ENCODE measurements at places on chromosomes 16 and 17.

DNA sequence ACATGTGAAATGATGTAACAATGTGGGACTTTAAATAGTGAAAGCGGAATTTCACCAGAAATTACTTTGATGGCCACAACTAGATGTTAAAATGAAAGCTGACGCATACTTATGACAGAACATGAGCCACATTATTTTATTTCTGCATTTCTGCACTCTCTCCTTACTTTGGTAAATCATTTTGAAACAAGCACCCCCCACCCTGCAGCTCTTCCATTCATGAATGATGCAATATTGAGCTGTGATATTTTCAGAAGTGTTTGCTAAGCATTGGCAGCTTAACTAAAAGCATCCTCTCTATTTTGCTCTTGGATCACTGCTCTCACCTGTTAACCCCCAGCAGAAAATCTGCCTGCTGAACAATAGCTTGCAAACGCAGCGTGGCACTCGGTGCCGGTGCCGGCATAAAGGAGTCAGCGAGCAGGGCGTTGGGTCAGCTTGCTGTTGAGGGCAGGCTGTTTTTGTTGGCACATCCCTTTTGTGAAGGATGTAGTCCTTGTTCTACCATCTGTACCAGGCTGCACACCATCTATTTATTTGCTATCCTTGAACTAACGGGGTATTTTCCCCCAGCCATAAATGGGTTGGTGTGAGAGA is 30.8 kb upstream of the CBLN1 start:
- no peaks in the 10 kb centered on the region for H3K4me1 ChIP-seq
- no peak overlapping the region for H3K4me3 ChIP-seq
- no peak for DNase-seq
- H3K27me3 ChIP-seq: no peaks in the 10 kb centered on the region

GRCh38 chr17:74604761-74605160 is 12.7 kb upstream of the CD300LD start:
- no peak overlapping the region for H3K4me3 ChIP-seq
- DNase-seq: no peak
- H3K27ac ChIP-seq: no peak overlapping the region

- H3K27ac ChIP-seq: peak overlapping the region; percentile 40
- H3K27me3 ChIP-seq: no peaks in the 10 kb centered on the region
- H3K4me1 ChIP-seq: peaks cover 5% of the 10 kb centered on the region
Measured at GRCh38 chr17:65530523-65531255, 30.8 kb downstream of the AXIN2 start.

- H3K27me3 ChIP-seq: no peaks in the 10 kb centered on the region
- H3K36me3 ChIP-seq: no peaks in the 10 kb centered on the region
- no peaks in the 10 kb centered on the region for H3K4me1 ChIP-seq
- no peak overlapping the region for H3K27ac ChIP-seq
Measured at GRCh38 chr17:19317359-19318095, 45.0 kb downstream of the B9D1 start.

DNA sequence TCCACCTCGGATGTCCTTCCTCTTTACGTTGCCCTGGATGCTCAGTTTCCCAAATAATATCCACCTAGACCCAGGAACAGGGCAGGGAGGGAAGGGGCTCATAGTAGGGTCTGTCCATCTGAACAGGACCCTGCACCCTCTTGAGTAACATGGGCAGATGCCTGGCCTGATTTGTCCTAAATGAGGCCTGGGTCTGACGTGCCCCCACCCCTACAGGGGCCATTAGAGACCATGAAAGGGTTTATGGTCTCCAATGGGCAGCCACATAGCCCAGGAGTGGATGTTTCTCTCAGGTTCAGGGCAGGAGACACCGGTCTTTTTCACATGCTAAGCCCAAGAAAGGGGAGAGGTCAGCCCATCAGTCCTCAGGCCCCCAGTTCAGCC is 6.8 kb downstream of the CACNG1 start:
- H3K4me1 ChIP-seq: no peaks in the 10 kb centered on the region
- H3K27me3 ChIP-seq: no peaks in the 10 kb centered on the region
- DNase-seq: no peak
- no peak overlapping the region for H3K4me3 ChIP-seq
- H3K36me3 ChIP-seq: no peaks in the 10 kb centered on the region

DNA sequence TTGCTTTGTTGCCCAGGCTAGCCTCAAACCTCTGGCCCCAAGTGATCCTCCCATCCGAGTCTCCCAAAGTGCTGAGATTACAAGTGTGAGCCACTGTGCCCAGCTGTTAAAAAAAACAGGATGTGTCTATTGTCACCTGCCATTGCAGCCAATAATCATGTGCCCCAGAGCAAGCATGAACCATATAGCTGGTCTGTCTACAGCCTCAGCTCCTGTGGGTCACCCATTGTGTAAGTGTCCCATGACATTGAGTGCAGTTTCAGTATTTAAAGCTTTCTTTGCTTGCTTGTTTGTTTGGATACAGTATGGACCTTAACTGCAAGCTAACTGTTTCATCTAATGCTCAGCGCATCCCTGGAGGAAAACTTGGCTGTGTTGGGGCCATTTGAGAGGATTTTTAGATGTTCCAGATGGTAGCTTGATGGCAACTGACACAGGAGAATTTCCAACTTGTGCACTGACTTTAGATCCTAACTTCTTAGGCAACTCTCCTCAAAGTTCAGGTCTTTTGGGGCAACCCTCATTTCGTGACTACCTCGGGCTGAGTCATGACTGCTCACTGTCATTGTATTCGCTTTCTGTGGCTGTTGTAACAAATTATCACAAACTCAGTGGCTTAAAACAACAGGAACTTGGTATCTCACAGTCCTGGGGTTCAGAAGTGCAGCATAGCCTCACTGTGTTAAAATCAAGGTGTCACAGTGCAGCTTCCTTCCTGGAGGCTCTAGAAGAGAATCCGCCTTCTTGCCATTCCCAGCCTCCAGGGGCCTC is 30.3 kb upstream of the ADORA2B start:
- H3K27me3 ChIP-seq: no peaks in the 10 kb centered on the region
- no peaks in the 10 kb centered on the region for H3K36me3 ChIP-seq
- no peaks in the 10 kb centered on the region for H3K4me1 ChIP-seq

GRCh38 chr17:72562615-72563188 is 441.9 kb downstream of the SOX9 start:
- no peak overlapping the region for H3K27ac ChIP-seq
- H3K27me3 ChIP-seq: no peaks in the 10 kb centered on the region
- no peak for DNase-seq
- no peaks in the 10 kb centered on the region for H3K4me1 ChIP-seq
- no peak overlapping the region for H3K4me3 ChIP-seq

DNA sequence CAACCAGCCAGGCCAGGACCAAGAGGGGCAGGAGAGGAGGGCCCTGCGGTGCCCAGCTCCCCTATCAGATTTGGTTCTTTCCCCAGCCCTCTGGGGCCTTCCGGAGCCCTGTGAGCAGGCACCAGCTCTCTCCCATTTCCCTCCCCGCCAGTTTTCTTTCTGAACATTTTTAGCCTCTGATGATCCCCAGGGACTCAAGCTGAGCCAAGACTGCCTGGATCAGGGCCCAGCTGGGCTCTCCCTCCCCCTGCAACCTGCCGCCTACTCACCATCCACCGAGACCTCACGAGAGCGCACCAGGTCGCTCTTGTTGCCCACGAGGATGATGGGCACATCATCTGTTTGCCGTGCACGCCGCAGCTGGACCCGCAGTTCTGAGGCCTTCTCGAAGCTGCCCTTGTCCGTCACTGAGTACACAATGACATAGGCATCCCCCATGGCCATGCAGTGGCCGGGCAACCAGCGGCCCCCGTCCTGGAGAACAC is 2.0 kb downstream of the RRAD start:
- H3K27ac ChIP-seq: no peak overlapping the region
- H3K4me1 ChIP-seq: no peaks in the 10 kb centered on the region
- DNase-seq: no peak
- no peaks in the 10 kb centered on the region for H3K27me3 ChIP-seq

DNA sequence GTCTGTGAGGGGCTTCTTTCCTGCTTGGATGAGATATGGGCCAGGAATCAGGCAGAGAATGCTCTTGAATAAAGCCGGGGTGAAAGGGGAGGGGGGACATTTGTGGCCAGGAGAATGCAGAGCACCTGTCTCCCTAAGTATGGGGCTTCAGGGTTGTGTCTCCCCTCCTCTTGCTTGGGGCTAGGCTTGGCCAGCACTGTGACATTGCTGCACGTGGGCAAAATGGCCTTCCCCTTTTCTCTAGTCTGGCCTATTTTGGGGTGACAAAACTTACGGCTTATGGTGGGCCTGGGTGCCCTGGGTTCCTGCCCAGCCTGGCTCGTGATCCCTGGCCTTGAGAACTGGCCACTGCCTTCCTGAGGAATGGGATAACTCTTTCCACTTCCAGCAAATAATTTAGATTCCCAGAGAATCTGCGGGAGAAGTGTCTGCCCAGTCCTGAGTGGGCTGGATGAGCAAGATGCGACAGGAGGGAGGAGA is 5.6 kb downstream of the NFE2L1 start:
- no peak overlapping the region for H3K27ac ChIP-seq
- H3K36me3 ChIP-seq: no peaks in the 10 kb centered on the region
- H3K4me1 ChIP-seq: peaks cover 12% of the 10 kb centered on the region
- DNase-seq: no peak
- H3K27me3 ChIP-seq: no peaks in the 10 kb centered on the region

Data from naive thymus-derived CD4-positive, alpha-beta T cell (primary cell).